Hematopoietic multipotent progenitor cell (in vitro differentiated cells): ENCODE measurements at places on chromosomes 6 and 20.

GRCh38 chr6:35719404-35719829 lies 17.4 kb upstream of the ARMC12 start:
- no peak for DNase-seq

GRCh38 chr6:74044417-74045096 lies 348.6 kb downstream of the CD109 start:
- no peak for DNase-seq

DNA sequence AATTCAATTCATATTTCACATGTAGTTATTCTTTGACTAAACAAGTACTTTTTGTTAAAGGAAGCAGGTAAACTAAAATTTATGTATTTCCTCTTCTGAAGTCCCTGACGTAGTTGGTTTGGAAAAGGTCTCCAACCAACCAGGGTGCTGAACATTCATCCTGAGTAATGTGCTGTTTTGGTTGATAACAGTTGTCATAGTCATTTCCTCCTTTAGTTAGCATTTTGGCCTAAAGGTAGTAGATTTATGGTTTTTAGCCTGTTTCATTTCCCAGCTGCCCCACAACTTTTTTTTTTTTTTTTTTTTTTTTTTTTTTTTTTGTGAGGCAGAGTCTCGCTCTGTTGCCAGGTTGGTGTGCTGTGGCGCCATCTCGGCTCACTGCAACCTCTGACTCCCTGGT lies 382.8 kb upstream of the FLRT3 start:
- peak; percentile 3 for DNase-seq

DNA sequence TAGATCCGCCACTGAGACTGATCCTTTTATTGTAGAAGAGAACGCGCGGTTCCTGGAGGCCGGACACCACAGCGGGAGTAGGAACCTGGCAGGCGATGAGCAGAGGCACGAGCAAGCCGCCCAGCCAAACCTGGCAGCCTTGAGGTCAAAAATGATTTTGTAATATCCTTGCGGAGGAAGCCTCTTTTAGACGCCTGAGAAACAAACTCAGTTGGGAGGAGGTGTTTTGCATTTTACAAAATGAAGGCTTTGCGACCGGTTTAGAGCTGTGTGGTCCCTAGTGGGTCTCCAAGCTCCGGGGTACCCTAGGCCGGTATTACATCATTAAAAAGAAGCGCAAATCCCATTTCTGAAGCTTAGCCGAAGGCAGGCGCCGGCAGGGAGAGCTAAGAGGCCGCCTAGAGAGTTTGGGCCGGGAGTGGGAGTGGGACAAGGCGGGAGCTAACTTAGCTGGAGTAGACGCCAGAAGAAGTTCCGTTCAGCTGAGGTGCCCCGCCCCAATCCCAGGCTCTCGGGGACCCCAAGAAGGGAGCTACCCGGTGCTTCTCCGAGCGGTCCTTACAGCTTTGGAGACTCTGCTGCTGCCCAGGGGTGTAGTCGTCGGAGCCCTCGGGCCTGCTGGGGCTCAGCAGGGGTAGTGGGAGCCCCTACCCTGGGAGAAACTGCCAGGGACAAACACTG lies 1.9 kb upstream of the TBX18 start:
- no peak for DNase-seq

DNA sequence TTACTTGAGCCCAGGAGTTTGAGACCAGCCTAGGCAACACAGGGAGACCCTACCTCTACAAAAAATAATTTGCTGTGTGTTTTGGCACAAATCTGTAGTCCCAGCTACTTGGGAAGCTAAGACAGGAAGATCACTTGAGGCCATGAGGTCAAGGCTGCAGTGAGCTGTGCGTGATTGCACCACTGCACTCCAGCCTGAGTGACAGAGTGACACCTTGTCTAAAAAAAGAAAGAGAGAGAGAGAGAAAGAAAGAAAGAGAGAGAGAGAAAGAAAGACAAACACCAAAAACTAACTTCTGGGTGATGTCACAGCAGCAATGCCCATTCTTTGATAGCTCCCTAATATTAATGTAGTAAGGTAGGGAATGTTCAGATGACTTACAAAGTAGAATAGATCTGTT lies 20.4 kb downstream of the USP49 start:
- DNase-seq = no peak

DNA sequence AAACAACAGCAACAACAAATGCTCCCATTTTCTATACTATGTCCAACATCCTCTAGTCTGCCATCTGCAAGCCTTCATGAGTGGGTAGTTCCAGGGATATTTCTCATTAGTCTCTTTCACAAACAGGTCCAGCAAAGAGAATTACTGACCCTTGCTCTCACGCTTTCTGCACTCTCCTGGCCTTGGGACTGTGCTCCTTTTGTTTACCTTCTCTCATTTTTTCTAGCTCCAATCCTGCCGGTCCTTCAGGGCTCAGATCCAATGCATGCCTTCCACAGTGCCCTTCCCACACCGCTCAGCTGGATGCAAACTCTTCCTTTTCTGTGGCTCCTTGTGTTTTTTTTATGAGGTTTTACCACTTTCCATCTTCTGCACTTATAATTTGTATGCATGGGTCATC lies 47.2 kb downstream of the ADTRP start:
- no peak for DNase-seq

- DNase-seq = no peak
Observed at GRCh38 chr6:70459235-70459634, 45.9 kb downstream of the FAM135A start.

GRCh38 chr6:79373880-79374279 lies 139.4 kb upstream of the HMGN3 start:
- no peak for DNase-seq

GRCh38 chr20:9573335-9574151 lies 59.2 kb downstream of the LAMP5 start:
- DNase-seq = no peak

DNA sequence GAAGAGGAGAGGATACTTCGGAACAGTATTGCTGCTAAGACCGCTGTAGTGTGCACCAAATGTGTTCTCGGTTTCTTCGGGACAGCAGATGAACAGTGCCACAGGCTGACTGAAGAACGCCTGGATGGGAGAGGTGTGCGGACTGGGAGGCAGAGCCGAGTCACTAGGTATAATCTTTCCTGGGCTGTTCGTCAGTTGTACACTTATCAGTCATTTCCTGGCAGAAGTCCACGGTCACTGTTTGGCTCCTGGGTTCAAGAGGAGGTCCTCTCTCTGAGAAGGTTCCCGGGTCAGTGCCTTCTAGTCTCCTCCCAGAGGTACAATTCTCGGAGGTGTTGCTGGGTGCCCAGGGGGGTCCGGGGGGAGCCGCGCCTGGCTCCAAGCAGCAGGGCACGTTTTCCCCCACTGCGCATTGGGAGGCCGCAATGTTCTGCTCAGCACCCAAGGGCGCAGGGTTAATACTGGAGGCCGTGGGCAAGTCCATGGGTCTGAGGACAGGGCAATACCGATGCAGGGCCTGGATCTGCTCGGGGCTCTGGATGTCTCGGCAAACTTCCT lies 38.1 kb downstream of the GJA10 start:
- no peak for DNase-seq

- DNase-seq = peak; percentile 52
Observed at GRCh38 chr20:53623454-53624211, 30.0 kb upstream of the ZNF217 start.

- peak; percentile 85 for DNase-seq
Observed at GRCh38 chr20:50153500-50154377, at the start of gene PEDS1. PEDS1 (minus strand) TSS chr20:50153723; CDS start chr20:50153637, 86 bp downstream.

DNA sequence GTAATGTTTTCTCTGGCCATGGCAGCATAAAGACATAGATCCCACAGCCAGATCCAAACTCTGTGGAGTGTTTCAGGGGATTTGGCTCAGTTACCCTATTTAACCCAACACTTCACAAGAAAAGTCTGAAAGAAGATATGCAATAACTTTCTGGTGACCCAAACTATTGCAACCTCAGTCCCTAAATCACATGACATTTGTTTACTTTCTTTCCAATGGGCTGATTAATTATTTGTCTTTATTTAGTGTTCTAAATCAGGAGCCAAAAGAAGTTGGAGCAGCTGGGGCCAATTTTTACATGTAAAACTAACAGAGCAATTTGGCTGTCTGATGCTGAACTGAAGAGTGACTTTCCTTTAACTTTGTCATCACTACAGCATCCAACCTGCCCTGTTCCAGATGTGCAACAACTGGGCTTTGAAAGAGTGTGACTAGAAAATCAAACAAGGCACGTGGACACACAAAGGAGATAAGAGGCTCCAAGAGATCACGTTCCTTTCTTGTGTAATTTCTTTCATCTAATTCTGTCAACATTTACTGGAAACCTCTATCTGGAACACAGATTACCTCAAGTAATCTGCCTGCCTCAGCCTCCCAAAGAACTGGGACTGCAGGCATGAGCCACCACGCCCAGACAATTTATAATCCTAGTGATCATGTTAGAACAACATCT lies 90.8 kb downstream of the TRMT11 start:
- DNase-seq = no peak

- DNase-seq = no peak
Observed at GRCh38 chr6:16278048-16278724, 39.8 kb downstream of the GMPR start.

- no peak for DNase-seq
Observed at GRCh38 chr6:6314596-6314995, 5.9 kb downstream of the F13A1 start.

- peak; percentile 66 for DNase-seq
Observed at GRCh38 chr6:149128489-149129145, 188.9 kb upstream of the TAB2 start.

- DNase-seq = no peak
Observed at GRCh38 chr6:90387383-90387775, 90.7 kb upstream of the BACH2 start.

- no peak for DNase-seq
Observed at GRCh38 chr20:54661880-54662465, 186.6 kb downstream of the DOK5 start.

DNA sequence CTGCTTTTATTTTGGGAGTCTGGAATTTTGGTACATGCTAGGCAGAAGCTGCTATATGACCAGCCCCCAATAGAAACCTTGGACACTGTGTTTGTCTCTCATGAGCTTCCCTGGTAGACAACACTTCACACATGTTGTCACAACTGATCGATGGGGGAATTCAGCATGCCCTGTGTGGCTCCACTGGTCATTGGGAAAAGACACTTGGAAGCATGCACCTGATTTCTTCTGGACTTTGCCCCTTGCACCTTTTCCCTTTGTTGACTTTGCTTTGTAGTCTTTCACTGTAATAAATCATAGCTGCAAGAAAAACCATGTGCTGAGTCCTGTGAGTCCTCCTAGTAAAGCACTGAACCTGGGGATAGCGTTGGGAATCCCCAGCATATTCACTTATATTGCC lies 7.9 kb upstream of the WFDC10A start:
- DNase-seq = no peak

GRCh38 chr6:98695091-98695801 lies 139.1 kb upstream of the POU3F2 start:
- DNase-seq = no peak

GRCh38 chr6:127784468-127784867 lies 116.4 kb downstream of the THEMIS start:
- no peak for DNase-seq

DNA sequence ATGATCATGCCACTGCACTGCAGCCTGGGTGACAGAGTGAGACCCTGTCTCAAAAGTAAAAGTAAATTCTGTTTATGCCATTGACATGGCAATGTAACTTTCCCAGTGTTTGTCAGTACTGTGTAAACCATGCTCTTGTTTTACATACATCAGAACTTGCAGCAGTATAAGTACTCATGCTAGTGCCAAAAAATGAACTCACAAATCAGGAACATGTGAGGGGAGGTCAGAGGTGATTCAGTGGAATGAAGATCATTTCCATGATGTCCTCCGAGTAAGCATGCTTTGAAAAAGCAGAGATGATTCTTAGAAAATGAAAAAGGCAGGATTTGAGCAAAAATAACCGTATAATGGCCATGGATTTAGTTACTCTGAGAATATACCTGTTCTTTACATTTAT lies 81.9 kb downstream of the ANKS1A start:
- no peak for DNase-seq

DNA sequence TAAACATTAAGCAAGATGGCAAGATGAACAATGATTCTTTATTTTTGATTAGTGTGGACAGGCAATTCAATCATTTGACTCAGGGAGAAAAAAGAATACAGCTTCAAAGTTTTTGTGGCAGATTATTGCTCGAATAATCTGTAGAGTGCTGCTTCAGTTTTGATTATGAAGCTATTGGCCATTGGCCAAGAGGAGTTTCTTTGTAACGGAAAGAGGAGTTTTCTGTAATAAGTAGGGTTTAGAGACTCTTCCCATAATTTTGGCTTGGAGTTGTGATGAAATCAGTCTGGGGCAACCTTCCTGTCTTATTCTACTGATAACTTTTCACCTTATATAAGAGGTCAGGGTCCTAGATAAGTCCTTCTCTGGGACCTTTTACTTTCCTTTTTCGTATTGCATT lies 256.7 kb upstream of the RAB32 start:
- no peak for DNase-seq

DNA sequence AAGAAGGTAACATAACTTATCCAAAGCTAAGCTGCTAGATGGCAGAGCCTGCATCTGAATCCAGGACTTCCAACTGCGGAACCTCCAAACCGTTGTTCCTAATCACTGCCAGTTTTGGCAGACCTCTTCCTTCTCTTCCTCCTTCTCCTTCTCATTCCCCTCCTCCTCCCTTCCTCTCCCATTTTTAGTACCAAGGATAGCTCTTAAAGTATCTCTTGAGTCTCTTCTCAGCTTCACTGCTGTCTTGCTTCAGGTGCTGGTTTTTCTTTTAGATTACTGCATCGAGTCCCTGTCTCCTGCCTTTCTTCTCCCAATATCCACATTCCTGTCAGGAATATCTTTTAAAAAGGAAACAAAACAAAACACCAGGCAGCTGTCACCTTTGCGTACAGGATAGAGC lies 77.1 kb downstream of the CDYL start:
- no peak for DNase-seq
